Activated CD4-positive, alpha-beta T cell treated with anti-CD3 and anti-CD28 coated beads for 24 hours (primary cell): ENCODE measurements at places on chromosomes 5 and 9.

- no peak for DNase-seq
Measured at GRCh38 chr9:84371737-84372136, 31.2 kb upstream of the SLC28A3 start.

- no peak for DNase-seq
Measured at GRCh38 chr9:34084562-34084961, 35.9 kb upstream of the UBAP2 start.

- DNase-seq = peak; percentile 2
Measured at GRCh38 chr9:125889476-125890419, 142.6 kb downstream of the PBX3 start.

GRCh38 chr5:171272996-171273970 lies 35.8 kb upstream of the TLX3 start:
- DNase-seq = no peak

DNA sequence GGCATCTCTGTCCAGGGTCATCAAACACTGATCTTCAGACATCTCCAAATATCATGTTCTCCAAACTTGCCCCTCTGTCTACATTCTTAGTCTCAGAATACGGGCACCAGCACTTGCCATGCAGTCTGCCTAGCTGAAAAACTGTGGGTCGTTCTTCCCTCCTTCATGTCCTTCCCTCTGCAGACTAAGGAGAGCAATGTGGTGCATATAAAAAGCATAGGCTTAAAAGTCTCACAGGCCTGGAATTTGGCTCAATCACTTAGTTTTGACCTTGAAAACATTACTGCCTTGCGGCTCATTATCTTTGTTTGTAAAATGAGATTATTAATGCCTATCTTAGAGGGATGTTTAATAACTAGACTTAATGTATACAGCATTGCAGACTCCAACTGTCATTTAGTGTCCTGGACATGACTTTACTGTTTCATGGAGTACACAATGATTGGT lies 362.8 kb downstream of the NPR3 start:
- DNase-seq = no peak

- no peak for DNase-seq
Measured at GRCh38 chr9:136140966-136141365, 22.3 kb upstream of the TMEM250 start.

- DNase-seq = no peak
Measured at GRCh38 chr5:103174147-103174546, 54.0 kb downstream of the PPIP5K2 start.

- no peak for DNase-seq
Measured at GRCh38 chr5:61281686-61282085, 50.4 kb upstream of the ZSWIM6 start.

GRCh38 chr9:77997611-77998284 lies 33.9 kb downstream of the GNAQ start:
- DNase-seq = no peak

DNA sequence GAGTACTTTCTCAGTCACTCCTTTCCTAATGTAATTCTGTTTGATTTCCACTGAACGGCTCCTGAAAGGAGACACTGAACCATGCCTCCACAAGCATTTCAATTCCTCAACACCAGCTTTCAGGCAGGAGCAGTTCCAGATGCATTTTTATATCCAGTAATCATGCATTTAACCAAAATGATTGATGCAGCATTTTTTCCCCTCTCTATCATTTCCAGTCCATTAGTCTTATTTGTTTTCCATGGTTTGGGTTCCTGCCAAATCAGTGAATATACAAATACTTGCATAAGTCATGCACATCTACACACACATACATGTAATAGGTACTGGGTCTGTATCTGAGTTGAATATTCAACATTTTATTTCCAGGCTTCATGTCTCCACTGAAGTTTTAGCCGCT lies 122.7 kb downstream of the GRIA1 start:
- DNase-seq = no peak
